Activated T-cell treated with anti-CD3 and anti-CD28 coated beads, Interleukin-2, amount 50 U/mL, for 72 hours (primary cell): ENCODE measurements at places on chromosomes 5 and 9. TPM values are rescaled to one million over a fixed set of nuclear protein-coding genes. Genes with fewer than 3 reads are reported as not detected.

DNA sequence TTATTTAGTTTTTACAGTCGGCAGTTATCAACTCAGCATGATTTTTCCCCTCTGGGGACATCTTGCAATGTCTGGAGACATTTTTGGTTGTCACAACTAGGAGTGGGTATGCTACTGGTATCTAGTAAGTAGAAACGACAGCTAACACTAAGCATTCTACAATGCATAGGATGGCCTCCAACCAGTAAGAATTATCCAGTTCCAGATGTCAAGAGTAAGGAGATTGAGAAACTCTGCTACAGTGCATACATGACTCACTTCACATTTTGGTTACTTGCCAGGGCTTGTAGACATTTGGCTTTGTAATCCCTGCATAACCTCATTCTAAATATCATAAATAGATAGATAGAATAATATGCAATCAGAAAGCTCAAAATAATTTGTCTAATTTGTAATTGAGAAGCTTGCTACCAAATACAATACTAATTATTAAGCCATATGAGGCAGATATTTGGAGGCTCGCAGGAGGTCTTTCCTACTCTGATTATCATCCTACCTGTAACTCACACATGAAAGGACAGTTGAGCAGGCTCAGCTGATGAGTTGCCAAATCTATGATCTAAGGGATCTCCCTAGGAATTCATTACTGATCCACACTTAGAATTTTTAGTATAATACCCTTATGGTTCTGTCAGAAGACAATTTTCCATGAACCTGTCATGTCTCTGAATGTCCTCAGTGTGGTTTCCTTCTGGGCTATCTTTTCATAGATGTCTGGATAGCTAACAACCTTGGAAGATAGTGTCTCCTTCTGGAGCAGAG is 346.9 kb upstream of the TLE4 start:
- no peak overlapping the region for H3K4me3 ChIP-seq
- no peaks in the 10 kb centered on the region for H3K27me3 ChIP-seq
- H3K4me1 ChIP-seq = no peaks in the 10 kb centered on the region
- DNase-seq = no peak
- H3K36me3 ChIP-seq = no peaks in the 10 kb centered on the region
- no peak overlapping the region for H3K27ac ChIP-seq

GRCh38 chr9:81264516-81264915 is 424.8 kb downstream of the TLE1 start:
- H3K4me1 ChIP-seq = no peaks in the 10 kb centered on the region
- no peaks in the 10 kb centered on the region for H3K36me3 ChIP-seq
- H3K27ac ChIP-seq = no peak overlapping the region
- no peaks in the 10 kb centered on the region for H3K27me3 ChIP-seq
- no peak overlapping the region for H3K4me3 ChIP-seq
- DNase-seq = no peak

GRCh38 chr9:93899609-93900435 is 55.3 kb downstream of the BARX1 start:
- H3K27ac ChIP-seq = no peak overlapping the region
- H3K4me1 ChIP-seq = peaks cover 14% of the 10 kb centered on the region
- H3K36me3 ChIP-seq = no peaks in the 10 kb centered on the region
- no peak overlapping the region for H3K4me3 ChIP-seq
- DNase-seq = no peak
- no peaks in the 10 kb centered on the region for H3K27me3 ChIP-seq

GRCh38 chr5:80147119-80147815 is 108.6 kb downstream of the SERINC5 start:
- DNase-seq = no peak
- H3K27ac ChIP-seq = peak overlapping the region; percentile 68
- no peaks in the 10 kb centered on the region for H3K27me3 ChIP-seq
- no peak overlapping the region for H3K4me3 ChIP-seq
- peaks cover 29% of the 10 kb centered on the region for H3K36me3 ChIP-seq
- H3K4me1 ChIP-seq = peaks cover 51% of the 10 kb centered on the region

- no peak overlapping the region for H3K27ac ChIP-seq
- no peaks in the 10 kb centered on the region for H3K27me3 ChIP-seq
- H3K4me1 ChIP-seq = no peaks in the 10 kb centered on the region
- DNase-seq = no peak
Measured at GRCh38 chr9:76369583-76369982, 24.6 kb downstream of the RFK start.

- no peak for DNase-seq
- H3K4me3 ChIP-seq = no peak overlapping the region
- no peak overlapping the region for H3K27ac ChIP-seq
- no peaks in the 10 kb centered on the region for H3K4me1 ChIP-seq
- no peaks in the 10 kb centered on the region for H3K27me3 ChIP-seq
Measured at GRCh38 chr5:51846015-51846414, 462.8 kb downstream of the ISL1 start.

- peaks cover 6% of the 10 kb centered on the region for H3K27me3 ChIP-seq
- H3K4me1 ChIP-seq = no peaks in the 10 kb centered on the region
- H3K27ac ChIP-seq = no peak overlapping the region
Measured at GRCh38 chr5:58285900-58286299, 174.0 kb downstream of the PLK2 start.

DNA sequence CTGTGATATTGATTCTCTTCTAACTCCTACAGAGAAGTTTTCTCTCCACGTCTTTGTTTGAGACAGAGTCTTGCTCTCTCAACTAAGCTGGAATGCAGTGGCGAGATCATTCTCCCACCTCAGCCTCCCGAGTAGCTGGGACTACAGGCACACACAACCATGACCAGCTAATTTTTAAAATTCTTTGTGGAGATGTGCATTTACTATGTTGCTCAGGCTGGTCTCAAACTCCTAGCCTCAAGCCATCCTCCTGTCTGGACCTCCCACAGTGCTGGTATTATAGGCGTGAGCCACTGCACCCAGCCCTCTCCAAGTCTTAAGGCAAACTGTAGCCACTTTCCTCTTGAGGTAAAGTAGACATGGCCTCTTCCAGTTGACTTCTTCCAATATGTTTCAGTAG is 72.2 kb downstream of the SNX18 start:
- H3K27ac ChIP-seq = no peak overlapping the region
- H3K36me3 ChIP-seq = peaks cover 2% of the 10 kb centered on the region
- H3K4me1 ChIP-seq = no peaks in the 10 kb centered on the region
- H3K27me3 ChIP-seq = no peaks in the 10 kb centered on the region
- DNase-seq = no peak
- no peak overlapping the region for H3K4me3 ChIP-seq

GRCh38 chr5:54757541-54757940 is 227.9 kb downstream of the ESM1 start:
- DNase-seq = no peak
- H3K4me1 ChIP-seq = peaks cover 38% of the 10 kb centered on the region

DNA sequence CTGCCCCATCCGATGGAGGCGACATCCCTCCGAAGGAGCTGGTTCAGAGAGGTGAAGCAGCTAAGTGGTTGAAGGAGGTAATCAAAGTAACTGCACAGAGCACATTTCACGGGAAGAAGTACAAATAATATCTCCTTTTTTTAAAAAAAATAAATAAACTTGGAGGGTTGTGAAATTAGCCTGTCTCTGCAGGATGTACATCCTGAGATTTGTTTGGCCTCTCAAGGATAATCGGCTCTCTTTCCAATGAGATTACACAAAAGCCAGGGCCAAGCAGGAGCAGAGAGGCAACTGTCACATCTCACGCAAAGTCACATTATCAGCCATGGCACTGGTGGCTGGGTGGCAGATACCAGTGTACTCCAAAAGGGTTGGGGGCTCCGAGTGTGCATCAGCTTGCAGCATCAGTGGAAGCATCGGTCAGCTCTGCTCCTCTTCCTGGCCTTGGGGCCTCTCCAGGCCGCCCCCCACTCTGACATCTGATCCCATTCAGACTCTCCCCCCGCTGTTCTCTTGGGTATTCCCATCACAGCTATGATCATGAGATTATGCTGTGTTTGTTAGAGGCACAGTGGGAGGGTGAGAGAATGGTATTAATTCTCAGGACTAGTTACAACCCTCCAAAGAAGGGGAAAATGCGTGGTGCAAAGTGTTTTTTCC is 109.9 kb downstream of the UGCG start:
- no peak for DNase-seq
- peaks cover 40% of the 10 kb centered on the region for H3K27me3 ChIP-seq
- H3K4me1 ChIP-seq = peaks cover 60% of the 10 kb centered on the region
- H3K4me3 ChIP-seq = no peak overlapping the region

GRCh38 chr9:16345902-16346301 is 524.6 kb downstream of the BNC2 start:
- no peak overlapping the region for H3K4me3 ChIP-seq
- no peak overlapping the region for H3K27ac ChIP-seq
- no peaks in the 10 kb centered on the region for H3K36me3 ChIP-seq
- no peak for DNase-seq
- H3K4me1 ChIP-seq = no peaks in the 10 kb centered on the region

GRCh38 chr5:132677191-132677590 is 3.4 kb downstream of the IL4 start:
- peaks cover 42% of the 10 kb centered on the region for H3K4me1 ChIP-seq
- H3K27ac ChIP-seq = no peak overlapping the region
- no peaks in the 10 kb centered on the region for H3K27me3 ChIP-seq
- no peak for DNase-seq

GRCh38 chr9:32524892-32525708 is 896 bp downstream of the RIGI start:
- H3K4me3 ChIP-seq = peak overlapping the region; percentile 85
- peak; percentile 21 for DNase-seq
- peak overlapping the region; percentile 94 for H3K27ac ChIP-seq
- H3K4me1 ChIP-seq = peaks cover 47% of the 10 kb centered on the region

DNA sequence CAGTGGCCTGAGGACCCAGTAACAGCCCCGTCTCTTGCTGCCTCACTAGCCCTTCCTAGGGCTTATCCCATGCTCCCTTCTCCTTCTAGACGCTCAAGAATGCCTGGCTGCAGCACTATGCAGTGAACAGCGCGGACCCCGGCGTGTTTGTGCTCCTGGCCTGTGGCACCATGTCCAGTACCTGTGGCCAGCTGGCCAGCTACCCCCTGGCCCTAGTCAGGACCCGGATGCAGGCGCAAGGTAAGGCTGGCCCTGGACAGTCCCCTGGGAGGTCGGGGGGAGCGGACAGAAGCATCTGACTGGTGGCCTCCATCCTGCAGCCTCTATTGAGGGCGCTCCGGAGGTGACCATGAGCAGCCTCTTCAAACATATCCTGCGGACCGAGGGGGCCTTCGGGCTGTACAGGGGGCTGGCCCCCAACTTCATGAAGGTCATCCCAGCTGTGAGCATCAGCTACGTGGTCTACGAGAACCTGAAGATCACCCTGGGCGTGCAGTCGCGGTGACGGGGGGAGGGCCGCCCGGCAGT is 20.5 kb downstream of the PTGES2 start:
- peaks cover 21% of the 10 kb centered on the region for H3K4me1 ChIP-seq
- no peak for DNase-seq
- no peak overlapping the region for H3K27ac ChIP-seq
- H3K27me3 ChIP-seq = no peaks in the 10 kb centered on the region
- no peak overlapping the region for H3K4me3 ChIP-seq
- peaks cover 4% of the 10 kb centered on the region for H3K36me3 ChIP-seq

Gene LAMC3
- 0.74 TPM for total RNA-seq

Gene C5orf58
- not detected for total RNA-seq

Gene ROPN1L
- total RNA-seq = 0.26 TPM

Gene PCDHAC2
- not detected for total RNA-seq

Gene BTNL3
- total RNA-seq = 0.10 TPM

Gene SLC6A18
- not detected for total RNA-seq

Gene TXNDC8
- not detected for total RNA-seq

Gene SPINK13
- not detected for total RNA-seq
